ENCODE measurements at places on chromosomes 6 and 20.

- no peak for DNase-seq
Observed at GRCh38 chr20:48919882-48920526, 1.5 kb upstream of the ARFGEF2 start.

- no peak for DNase-seq
Observed at GRCh38 chr6:2165286-2165685, 80.1 kb downstream of the GMDS start.

- DNase-seq = no peak
Observed at GRCh38 chr6:134676307-134677281, 273.3 kb downstream of the ALDH8A1 start.

GRCh38 chr20:57587989-57588377 is 27.1 kb downstream of the PCK1 start:
- no peak for DNase-seq

DNA sequence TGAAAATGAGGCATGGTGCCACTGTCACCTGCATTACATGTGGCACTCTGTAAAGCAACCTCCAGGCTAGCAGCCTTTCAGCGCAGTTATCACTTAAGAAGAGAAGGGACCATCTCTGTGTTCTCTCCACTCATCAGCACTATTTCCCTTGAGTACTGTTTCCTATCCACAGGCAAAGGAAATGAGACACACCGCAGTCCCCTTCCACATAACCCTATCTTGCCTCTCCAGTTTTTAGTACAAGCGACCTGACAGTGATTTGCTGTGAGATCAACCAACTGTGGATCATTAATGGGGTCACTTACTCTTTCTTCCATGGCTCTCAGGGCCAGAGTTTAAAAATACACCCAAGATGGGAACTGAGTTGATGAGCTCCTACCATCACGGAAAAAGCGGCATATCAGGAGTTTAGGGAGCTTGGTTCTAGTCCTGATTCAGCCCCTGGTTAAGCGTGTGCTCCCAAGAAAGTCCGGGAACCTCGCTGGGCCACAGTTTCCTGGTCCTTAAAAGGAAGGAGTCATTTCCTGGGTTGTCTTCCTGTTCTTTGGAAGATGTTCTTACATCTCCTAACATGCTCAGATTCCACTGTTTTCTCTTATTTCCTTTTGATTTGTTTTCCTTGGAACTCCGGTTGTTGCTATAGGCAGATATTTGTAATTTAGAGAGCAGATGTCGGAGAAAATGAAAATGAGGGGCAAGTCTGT is 27.3 kb downstream of the PRDM1 start:
- no peak for DNase-seq

- peak; percentile 57 for DNase-seq
Observed at GRCh38 chr6:131135244-131136020, at the start of gene AKAP7. TSS of gene AKAP7 (plus strand) at chr6:131135467. CDS start at chr6:131135764, 297 bp downstream.

DNA sequence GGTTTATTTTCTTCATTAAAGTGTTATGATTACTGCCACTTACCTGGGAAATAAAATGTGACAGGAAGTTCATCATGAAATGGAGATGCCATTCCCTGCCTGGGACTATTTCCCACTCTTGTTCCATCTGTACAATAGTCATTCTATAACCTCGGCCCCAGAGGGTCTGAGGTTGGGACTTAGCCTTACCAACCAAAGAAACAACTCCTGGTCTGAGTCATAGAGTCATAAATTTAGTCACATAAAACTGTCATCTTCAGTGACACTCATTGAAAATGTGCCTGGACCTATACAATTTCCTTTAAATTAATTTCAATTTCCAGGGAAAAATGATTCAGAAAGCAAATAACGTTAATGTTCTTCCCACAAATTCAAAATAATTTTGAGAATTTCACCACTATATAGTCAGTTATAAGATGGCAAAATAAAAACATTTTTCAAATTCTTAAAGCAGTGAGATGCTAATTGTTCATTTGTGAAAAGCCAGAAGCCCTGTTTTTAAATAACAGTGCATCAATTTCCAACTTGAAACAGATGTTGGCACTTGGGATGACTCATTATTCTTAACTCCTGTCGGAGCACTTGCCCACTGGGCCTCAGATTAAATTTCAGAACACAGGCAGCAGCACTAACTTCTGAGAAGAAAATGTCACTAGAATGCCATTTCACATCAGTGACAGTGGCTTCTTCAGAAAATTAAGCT is 201.2 kb upstream of the SMLR1 start:
- no peak for DNase-seq

DNA sequence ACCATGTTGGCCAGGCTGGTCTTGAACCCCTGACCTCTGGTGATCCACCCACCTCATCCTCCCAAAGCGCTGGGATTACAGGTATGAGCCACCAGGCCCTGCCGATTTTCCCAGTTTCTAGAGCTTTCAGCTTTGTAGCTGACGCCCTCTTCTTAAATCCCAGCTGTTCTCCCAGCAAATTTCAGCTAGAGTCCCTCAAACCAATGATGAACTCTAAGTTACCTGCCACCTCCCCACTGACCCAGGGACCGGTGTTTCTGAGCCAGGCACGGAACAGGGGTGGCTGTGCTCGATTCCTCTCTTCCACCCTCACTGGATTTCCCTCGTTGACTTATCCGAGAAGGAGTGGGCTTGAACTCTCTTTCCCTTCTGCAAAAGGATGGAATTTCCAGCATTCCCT is 39.1 kb downstream of the SUN5 start:
- no peak for DNase-seq

GRCh38 chr20:45611054-45611453 is 18.5 kb upstream of the WFDC10A start:
- no peak for DNase-seq

GRCh38 chr6:77633993-77634715 is 18.7 kb upstream of the MEI4 start:
- no peak for DNase-seq

- DNase-seq = no peak
Observed at GRCh38 chr6:753486-753885, 60.5 kb upstream of the EXOC2 start.

DNA sequence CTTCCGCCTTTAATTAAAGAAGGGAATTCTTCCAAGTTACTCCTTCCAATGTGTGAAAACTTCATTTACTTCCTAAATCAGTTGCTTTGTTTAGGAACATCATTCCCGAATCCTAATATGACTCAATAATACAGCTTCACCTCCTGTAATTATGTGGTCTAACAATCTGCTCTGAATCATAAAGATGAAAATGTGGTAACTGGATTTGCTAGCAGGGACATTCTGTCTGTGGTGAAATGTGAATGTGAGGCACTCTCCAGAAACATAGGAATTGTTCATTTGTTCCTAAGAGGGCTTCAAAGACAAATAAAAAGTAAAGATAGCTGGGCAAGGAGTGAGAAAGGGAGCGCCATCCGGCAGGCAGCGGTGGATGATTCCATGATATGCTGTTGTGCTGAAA is 678.1 kb downstream of the KIF16B start:
- no peak for DNase-seq

GRCh38 chr6:49025273-49026240 is 437.5 kb downstream of the MMUT start:
- DNase-seq = no peak

DNA sequence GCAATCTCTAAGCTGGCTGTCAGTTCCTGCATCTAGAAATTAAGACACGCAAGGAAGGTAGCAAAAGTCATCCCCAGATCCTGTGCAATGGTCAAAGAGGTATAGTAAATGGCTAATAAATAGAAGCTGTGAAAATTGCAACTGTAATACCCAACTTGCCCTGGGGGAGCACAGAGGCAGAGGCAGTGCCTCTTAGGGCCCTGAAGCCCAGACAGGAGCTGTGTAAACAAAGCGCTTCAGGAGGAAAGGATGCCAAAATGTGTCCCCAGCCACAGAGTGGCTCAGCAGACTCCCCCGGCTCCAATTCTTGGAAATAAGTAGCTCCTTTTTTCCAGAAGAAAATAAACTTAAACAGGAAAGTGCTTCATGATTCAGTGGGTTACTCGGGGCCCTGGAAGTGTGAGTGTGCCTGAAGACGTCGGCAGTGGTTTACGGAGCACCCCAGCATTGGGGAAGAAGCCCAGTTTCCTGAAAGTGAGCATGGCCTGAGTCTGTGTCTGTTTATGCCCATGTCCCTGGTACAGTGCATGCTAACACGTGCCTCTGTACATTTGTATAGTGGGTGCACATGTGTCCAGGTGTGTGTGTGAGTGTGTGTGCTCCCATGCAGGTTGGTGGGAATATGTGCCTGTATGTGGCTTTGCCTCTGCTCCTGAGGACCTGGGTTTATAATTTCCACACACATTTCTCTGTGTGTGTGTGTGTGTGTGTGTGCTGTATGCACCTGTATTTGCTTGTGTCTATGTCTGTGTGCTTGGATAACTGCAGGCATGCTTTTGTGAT is 246.7 kb downstream of the MAFB start:
- no peak for DNase-seq

GRCh38 chr6:125828476-125829039 is 37.8 kb downstream of the NCOA7 start:
- no peak for DNase-seq

- no peak for DNase-seq
Observed at GRCh38 chr6:23533311-23533710, 592.7 kb upstream of the NRSN1 start.

DNA sequence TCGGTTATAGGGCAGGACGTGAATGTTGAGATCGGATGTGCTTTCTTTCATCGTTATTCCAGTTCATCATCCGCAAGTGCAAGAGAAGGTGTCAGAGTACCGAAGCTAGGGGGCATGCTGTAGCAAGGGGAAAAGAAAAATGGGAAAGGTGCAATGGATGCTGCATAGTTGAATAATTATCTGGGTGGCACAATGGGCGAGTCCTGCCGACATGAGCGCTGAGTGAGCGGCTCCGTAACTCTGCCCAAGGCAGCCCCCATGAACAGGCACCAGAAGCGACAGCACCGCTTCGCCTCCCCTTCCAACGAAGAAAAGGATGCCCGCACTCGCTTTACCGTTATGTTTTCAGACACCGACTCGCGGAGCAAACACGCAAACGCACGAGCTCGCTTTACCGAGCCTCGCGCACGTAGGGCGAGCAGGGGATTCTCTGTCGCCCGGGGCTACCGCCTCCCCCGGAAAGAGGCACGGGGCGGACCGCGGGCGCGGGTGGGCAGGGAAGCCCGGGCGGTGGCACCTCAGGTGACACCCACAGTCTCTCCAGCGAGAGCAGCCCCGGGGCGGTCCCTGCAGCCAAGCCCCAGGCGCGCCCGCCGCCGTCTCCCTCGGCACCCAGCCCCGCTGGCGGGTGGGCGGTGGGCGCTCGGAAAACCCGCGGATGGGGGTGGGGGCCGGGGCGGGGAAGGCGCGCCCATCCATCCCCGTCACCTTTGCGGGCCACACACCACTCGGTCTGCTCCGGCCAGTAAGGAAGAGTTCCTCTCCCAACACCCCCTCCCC is 654 bp downstream of the WASF1 start:
- peak; percentile 29 for DNase-seq

GRCh38 chr20:44981736-44982406 is 15.6 kb downstream of the STK4 start:
- no peak for DNase-seq

All from mesothelial cell of epicardium (in vitro differentiated cells).